ENCODE measurements at places on chromosomes 3 and 15.

DNA sequence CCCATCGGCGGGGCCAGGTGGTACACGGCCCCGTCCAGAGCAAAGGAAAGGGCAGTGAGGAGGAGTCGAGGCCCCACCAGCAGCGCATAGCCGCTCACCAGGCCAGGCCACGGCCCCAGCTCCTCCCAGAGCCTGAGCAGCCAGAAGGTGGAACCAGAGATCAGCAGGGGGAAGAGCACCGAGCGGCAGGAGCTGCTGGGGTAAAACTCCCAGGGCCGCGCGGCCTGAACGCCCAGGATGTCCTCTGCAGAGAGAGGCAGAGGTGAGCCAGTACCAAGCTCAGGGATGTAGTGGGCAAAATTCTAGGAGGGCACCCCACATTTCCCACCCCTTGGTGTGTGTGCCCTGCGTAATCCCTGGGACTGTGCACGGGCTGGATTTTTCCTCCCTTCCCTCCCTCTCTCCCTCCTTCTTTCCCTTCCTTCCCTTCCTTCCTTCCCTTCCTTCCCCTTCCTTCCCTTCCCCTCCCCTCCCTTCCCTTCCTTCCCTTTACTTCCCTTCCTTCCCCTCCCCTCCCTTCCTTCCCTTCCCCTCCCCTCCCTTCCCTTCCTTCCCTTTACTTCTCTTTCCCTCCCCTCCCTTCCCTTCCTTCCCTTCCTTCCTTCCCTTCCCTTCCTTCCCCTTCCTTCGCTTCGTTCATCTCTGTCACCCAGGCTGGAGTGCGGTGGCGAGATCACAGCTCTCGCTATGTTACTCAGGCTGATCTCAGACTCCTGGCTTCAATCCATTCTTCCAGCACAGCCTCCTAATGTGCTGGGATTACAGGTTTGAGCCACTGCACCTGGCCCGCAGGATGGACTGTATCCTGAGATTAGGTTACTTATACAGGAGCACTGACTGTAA, 6.3 kb upstream of the NCBP2 start:
- no peak for DNase-seq

DNA sequence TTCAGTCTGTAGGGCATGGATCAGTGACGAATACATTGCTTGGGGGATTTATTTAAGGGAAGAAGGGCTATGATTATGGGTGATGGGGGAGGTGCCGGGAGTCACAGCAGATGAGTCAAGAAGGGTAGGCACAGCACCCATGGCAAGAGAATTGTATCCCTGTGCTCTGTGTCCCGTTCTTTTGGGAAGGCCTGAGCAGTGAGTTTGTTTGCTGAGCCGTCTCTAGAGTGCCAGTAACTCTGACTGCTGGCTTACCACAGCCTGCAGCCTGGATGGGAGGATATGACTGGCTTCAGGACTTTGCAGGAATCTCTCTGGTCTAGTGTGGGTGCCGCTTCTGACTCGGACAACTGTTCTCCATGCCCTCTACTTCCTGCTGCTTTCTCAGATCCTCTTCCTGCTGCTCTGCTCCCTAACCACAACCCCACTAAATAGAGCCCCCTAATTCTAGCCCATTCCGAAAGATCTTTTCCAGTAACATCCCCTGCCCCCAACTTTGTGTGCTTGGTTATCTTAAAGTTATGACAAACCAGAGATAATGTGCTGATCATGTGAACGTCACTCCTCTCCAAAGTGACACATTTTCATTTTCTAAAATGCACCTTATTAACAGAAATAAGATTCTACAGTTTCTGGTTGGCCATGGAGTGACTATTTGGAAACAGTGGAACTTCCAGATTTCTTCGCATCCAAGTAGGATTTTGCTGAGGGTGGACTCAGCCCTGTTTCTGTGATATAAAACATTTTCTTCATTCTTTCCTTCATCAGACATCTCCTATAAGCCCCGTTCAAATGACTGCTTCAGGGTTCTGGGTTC, 239.0 kb downstream of the SLCO3A1 start:
- DNase-seq: no peak

GRCh38 chr3:179750720-179751328, 98.0 kb downstream of the USP13 start:
- DNase-seq: no peak

GRCh38 chr3:23365066-23365465, 161.9 kb downstream of the UBE2E2 start:
- no peak for DNase-seq

- DNase-seq: no peak
These were observed 374.3 kb downstream of the TIGIT start for GRCh38 chr3:114668099-114668498.

- DNase-seq: no peak
These were observed 49.1 kb upstream of the UTS2B start for GRCh38 chr3:191379446-191379845.

DNA sequence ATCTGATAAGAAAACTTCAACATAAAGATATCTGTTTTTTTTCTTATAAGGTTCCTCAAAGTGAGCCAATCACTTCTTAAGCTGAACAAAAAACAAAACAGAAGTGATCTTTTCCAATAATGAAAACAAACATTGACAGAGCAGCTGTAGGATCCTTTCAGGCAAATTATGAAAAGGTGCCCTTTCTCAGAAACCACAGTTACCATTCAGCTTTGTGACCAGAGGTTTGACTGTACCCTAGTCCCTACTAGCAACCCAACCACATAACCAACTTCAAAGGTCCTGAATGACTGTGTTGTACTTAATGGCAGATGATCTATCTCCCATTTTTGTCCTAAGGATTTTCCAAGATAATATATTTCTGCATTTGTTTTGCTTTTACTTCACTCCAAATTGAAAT, 39.4 kb upstream of the CCR2 start:
- no peak for DNase-seq

GRCh38 chr3:58899159-58899952, 150.5 kb downstream of the CFAP20DC start:
- DNase-seq: peak; percentile 11

DNA sequence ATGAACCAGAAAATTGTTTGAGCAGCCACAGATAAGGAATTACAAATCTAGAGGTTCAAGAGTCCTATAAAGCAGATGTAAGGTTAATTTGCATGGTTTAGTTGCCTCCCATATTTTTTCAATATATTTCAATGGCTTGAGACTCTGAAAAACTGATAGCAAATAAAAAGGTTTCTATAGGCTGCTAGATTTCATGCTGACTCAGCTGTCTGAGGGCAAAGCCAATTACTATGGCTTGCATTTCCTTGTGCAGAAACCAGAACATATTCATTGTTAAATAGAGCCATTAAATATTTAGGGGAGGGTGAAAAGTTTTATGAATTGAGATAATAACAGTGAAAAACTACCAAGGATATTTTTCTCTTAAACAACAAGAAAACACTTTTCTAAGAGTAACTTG, 278.1 kb upstream of the CADM2 start:
- no peak for DNase-seq

- DNase-seq: no peak
These were observed 139.8 kb downstream of the BBX start for GRCh38 chr3:107662586-107662985.

DNA sequence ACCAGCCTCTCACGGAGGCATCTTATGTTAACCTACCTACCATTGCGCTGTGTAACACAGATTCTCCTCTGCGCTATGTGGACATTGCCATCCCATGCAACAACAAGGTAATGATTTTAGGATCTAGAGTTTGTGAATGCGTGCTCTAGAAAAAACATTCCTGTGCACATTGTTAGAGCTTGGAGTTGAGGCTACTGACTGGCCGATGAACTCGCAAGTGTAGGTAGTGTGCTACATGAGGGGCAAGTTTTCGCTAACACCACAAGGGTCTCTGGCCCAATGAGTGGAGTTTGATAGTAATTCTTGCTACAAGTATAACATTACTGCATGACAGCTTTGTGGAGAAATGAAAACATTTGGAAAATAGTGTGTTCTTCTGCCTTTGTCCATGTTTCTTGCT, 4.4 kb downstream of the RPSA start:
- DNase-seq: no peak

- DNase-seq: no peak
These were observed 37.7 kb downstream of the CHDH start for GRCh38 chr3:53808496-53808895.

GRCh38 chr3:53146319-53146891, 14.6 kb upstream of the PRKCD start:
- DNase-seq: no peak

DNA sequence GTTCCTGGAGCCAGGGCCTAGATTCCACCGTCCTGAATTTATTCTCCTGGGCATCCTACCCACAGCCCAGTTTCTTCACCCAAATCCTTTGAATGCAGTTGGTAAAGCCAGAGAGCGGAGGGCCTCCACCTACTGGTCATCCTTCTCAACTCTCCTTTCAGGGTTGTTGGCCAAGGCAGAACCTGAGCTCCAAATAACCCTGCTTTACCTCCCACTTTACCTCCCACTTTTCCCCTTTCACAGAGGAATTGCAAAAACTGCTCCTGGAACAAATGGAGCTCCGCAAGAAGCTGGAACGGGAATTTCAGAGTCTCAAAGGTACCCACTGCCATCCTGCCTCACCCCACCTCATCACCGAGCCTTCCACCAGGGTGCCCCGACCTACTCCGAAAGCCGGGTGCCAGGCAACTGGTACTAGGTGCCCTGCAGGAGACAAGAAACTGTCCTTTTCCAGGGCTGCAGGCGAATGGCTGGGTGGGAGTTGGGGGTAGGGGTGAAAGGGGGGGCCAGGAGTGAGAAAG, 6.8 kb downstream of the SKOR1 start:
- DNase-seq: no peak

- DNase-seq: no peak
These were observed 76.4 kb upstream of the SLC4A7 start for GRCh38 chr3:27560484-27561056.

- no peak for DNase-seq
These were observed 121.6 kb upstream of the EIF1B start for GRCh38 chr3:40187945-40188344.

DNA sequence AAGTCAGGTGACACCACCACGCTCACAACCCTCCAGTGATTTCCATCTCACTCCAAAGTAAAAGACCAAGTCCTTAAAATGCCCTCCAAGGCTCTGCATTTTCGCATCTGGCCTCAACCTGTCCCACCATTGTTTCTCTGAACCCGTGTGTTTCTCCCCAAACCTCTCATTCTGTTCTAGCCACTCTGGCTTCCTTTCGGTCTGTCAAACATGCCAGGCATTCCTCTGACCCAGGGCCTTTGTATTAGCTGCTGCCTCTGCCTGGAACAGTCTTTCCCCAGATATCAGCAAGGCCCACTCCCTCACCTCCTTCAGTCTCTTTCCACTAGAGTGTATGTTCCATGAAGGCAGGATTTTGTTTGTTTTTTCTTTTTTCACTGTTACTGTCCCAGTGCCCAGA, 16.0 kb downstream of the MAP2K5 start:
- no peak for DNase-seq

DNA sequence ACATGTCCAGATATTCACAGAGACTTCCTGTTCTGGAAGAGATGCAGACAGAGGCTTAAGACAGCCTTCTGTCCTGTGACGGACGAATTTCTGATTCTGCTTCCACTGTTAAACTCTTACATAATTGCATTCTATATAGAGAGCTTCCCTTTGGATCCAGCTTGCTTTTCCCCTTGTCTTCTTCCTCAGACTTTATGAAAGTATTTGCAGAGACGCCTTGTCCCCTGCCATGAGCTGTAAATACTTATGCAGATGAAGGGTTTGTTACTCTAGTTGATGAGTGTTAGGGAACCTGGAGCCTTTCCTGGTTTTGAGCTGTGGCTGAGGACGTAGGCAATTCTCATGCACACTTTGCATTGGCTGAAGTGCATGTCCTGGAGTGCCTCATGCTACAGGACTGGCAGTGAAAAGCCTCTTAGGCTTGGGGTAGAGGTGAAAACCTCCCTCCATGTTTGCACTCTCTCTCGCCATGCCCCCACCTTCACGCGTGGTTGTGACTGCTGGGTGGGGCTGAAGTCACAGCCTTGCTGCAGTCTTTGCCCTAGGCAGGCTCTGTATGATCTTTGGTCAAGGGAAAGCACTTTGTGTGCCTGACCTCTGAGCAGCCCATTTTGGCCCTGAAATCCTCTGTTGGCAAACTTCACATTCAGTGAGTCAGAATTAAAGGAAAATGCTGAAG, 286.6 kb downstream of the PTPRG start:
- no peak for DNase-seq

- DNase-seq: no peak
These were observed 85.9 kb downstream of the CHSY1 start for GRCh38 chr15:101165905-101166471.

GRCh38 chr3:172383306-172383796, 64.9 kb downstream of the GHSR start:
- no peak for DNase-seq

GRCh38 chr3:171213907-171214306, 187.4 kb upstream of the SLC2A2 start:
- DNase-seq: no peak

- no peak for DNase-seq
These were observed 305.0 kb upstream of the C2CD4B start for GRCh38 chr15:62469874-62470688.

GRCh38 chr15:43552256-43552655, 34.8 kb downstream of the MAP1A start:
- no peak for DNase-seq

DNA sequence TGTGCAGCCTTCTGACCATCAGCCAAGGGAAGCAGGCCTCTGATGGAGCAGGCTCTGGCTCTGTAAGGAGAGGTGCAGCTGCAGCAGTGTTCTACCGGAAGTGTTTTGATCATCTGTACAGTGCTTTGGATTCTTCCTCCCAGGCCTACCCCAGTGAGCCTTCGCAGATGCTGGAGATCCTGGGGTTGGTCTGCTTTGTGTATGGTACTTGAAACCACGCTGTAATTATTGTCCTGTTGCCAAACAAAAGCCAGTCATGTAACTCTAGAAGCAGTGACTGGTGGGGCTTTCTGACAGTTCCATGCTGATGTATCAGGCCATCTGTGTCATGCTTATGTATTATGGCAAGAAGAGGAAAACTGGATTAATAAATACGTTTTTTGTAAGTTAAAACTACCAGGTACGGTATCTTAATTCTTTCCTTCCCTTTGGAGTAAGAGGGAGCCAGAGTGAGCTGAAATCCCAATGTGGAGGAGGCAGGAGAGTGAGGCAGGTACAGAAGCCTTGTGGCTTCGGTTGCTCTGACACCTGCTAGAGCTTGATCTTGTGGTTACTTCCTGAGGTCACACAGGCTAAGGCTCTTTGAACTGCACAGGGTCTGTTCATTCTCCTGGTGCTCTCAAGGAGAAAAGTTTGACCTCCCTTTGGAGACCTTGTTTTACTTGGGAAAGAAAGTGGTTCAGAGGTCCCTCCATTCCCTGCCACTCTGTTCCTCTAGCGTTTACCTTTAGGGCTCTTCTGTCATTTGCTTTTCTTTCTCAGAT, 3.7 kb downstream of the TMEM42 start:
- no peak for DNase-seq

- peak; percentile 46 for DNase-seq
These were observed 20.4 kb downstream of the STARD5 start for GRCh38 chr15:81303244-81304225.

- DNase-seq: no peak
These were observed 319.8 kb downstream of the IL5RA start for GRCh38 chr3:2790266-2790815.

Data from CD4-positive, alpha-beta T cell treated with Interleukin-6 at 100 ng/mL for 8 hours (primary cell).